ENCODE measurements at places on chromosomes 4 and X. TPM values are rescaled to one million over a fixed set of nuclear protein-coding genes. Genes with fewer than 3 reads are reported as not detected.

CENPE gene
- total RNA-seq = 14.0 TPM

OGT gene
- 173 TPM for total RNA-seq

BEX2 gene
- total RNA-seq = 7.8 TPM

GAB1 gene
- 51.5 TPM for total RNA-seq

TIMM8A gene
- total RNA-seq = 5.0 TPM

SPANXD gene
- not detected for total RNA-seq

SASH3 gene
- 3.0 TPM for total RNA-seq

XKRX gene
- total RNA-seq = 7.6 TPM

HTRA3 gene
- 25.8 TPM for total RNA-seq

PFKFB1 gene
- total RNA-seq = 3.3 TPM

GATA1 gene
- total RNA-seq = 1.1 TPM

CHST7 gene
- 4.3 TPM for total RNA-seq

RADX gene
- 2.8 TPM for total RNA-seq

NDNF gene
- total RNA-seq = 21.7 TPM

PABPC1L2B gene
- total RNA-seq = not detected

CYSLTR1 gene
- 6.6 TPM for total RNA-seq

CLTRN gene
- total RNA-seq = 0.69 TPM

REELD1 gene
- 0.20 TPM for total RNA-seq

SUPT20HL1 gene
- not detected for total RNA-seq

PDGFC gene
- total RNA-seq = 32.6 TPM

SPANXC gene
- not detected for total RNA-seq

MAGEA1 gene
- total RNA-seq = not detected

ANTXR2 gene
- total RNA-seq = 26.2 TPM

OPN1MW gene
- total RNA-seq = not detected

FGA gene
- not detected for total RNA-seq

TEC gene
- total RNA-seq = 5.5 TPM

HSD17B13 gene
- 0.20 TPM for total RNA-seq

NXF2B gene
- total RNA-seq = not detected

EGFL6 gene
- total RNA-seq = 21.2 TPM

MAGEA2B gene
- not detected for total RNA-seq

NKAP gene
- total RNA-seq = 6.6 TPM

PDZD4 gene
- 3.1 TPM for total RNA-seq

ANK2 gene
- 193 TPM for total RNA-seq

MAGEB1 gene
- not detected for total RNA-seq

STOX2 gene
- total RNA-seq = 11.8 TPM

SLC6A14 gene
- total RNA-seq = 11.2 TPM

TMEM271 gene
- total RNA-seq = 0.30 TPM

MMRN1 gene
- 16.5 TPM for total RNA-seq

CLDN2 gene
- 0.10 TPM for total RNA-seq

PDK3 gene
- 12.6 TPM for total RNA-seq

SRPX gene
- 42.0 TPM for total RNA-seq

RTL5 gene
- total RNA-seq = 3.9 TPM

XAGE1B gene
- not detected for total RNA-seq

GLRB gene
- 2.4 TPM for total RNA-seq

TMPRSS11D gene
- total RNA-seq = 0.79 TPM
